ENCODE measurements at places on chromosomes 12 and 14.

DNA sequence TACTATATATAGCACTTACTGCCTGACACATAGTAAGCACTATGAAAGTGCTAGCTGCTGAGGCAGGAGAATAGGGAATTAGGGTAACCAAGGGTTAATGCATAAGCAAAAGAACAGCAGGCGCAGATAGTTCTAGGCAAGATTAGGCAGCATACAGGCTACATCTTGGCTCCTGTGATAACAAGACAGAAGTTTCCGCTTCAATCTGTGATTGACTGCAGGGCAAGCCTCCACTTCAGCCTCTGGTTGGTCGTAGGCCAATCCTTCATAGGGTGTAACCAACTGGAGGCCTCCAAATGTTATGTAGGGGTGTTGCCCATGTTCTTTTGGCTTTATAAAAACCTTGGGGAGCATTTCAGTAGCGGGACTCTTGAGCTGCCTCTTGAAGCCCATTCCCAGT is 46.9 kb downstream of the KLHL28 start:
- no peak for DNase-seq

GRCh38 chr14:69002069-69002468 is 23.0 kb upstream of the ACTN1 start:
- no peak for DNase-seq

DNA sequence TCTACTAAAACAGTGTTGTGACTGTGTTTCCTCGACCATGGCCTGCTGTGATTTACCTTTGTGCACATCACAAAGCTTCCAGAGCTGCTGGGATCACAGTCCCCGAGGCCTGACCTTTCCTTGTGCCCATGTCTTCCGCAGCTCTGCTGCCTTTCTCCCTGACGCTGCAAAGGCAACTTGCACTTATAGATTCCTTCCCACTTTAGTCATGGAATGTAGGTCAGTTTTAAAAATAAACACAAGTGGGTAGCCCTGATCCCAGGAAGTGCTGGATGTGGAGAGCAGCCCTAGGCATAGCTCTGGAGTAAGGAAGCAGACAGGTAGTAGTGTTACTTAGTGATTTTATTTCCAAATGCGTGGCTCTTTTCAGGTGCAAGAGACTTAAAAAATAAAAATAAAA is 825.7 kb downstream of the AACS start:
- DNase-seq, result no peak

DNA sequence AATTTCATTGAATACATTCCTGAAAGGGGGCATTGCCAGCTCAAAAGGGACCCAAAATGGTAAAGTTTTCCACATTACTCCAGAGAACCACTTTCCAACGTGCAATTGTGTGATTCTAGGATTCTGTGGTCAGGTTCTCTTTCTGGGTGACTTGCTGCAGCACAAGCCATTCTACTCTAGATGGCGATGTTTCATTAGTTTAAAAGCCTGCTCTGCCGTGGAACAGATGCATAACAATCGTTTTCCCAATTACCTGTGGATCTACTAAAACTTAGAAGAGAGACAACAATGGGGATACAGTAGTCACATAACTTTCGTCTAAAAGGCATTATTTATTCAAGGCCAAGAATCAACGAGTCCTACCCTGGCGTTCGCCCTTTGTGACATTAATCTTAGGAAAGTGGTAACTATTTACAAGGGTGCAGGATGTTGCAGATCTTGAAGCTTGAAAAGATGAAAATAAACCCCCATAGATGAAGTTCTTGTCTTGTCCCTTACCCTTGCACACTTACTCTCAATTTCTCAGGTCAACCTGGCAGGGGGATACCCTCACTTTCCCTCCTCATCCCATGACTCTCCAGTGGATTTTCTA is 400.9 kb downstream of the SNAPC1 start:
- peak; percentile 50 for DNase-seq

- peak; percentile 38 for DNase-seq
These were observed 36.7 kb upstream of the RESF1 start for GRCh38 chr12:31922341-31923062.

DNA sequence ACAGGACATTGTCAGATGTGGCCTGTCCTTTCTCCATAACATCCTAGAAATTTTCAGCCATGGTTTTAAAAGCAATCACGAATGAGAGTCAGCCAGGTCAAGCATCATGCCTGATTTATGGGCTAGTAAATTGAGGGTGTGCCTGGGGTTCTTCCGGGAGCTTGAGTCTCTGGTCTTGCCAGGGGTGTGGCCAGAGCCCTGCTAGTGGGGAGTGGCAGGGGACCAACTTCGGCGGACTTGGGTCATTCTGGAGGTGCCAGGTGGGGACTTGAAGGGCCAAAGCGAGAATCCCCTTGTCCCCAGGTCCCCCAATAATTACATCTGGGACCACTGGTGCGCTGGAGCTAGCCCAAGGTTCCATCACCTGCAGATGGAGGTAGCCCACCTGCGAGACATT is 5.7 kb downstream of the OTUB2 start:
- DNase-seq, result no peak

DNA sequence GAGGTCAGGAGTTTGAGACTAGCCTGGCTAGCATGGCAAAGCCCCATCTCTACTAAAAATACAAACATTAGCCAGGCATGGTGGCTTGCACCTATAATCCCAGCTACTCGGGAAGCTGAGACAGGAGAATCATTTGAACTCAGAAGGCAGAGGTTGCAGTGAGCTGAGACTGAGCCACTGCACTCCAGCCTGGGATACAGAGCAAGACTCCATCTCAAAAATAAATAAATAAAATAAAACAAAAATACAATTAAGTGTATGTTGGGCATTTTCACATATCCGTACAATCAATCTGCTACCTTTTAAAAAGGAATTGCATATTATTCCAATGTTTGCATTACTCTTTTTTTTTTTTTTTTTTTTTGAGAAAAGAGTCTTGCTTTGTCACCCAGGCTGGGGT is 47.7 kb upstream of the HECTD1 start:
- DNase-seq, result no peak

DNA sequence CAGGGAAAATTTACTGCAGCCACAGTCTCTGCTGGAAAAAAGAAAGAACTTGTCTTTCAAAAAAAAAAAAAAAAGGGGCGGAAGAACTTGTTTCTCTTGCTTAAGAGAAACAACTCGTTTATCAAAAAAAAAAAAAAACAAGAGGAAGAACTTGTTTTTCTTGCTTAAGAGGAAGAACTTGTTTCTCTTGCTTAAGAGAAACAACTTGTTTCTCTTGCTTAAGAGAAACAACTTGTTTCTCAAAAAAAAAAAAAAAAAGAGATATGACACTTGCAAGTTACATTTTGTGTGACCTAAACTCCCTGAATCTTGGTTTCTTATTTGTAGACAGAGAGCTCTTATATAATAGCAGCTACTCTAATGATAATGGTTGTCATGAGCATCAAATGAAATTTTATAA is 44.7 kb upstream of the USP15 start:
- peak; percentile 25 for DNase-seq

- no peak for DNase-seq
These were observed 35.9 kb downstream of the TRIM9 start for GRCh38 chr14:51059032-51059431.

- DNase-seq, result no peak
These were observed 35.3 kb downstream of the KLRK1 start for GRCh38 chr12:10354502-10354901.

GRCh38 chr12:7023114-7023513 is 4.8 kb upstream of the LPCAT3 start:
- no peak for DNase-seq

DNA sequence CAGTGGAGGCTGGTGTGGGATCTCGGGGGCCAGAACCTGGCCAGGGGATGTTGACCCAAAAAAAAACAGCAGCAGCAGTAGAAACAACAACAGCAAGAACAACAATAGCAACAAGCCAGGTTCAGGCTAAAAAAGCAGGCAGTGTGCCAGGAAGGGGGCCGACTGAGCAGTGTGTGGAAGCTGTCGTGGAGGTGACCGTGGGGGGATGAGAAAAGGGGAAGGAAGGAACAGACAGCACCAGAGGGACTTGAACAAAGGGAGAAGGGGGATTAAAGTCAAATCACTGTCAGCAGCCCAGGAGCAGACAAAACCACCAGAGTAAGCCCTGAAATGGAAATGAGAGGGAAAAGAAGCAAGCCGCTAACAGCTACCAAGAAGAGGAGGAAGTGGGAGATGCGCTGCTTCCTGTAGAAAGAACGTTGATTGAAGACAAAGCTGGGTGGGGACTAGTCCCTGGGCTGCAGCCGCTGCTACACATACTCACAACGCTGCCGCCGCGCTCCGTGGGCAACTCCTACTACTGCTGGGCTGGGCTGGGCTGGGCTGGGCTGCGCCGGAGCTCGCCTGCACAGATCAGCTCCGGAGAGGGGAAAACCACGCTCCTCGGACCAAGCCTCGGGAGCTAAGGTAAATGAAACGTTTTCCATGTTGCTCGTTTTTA is at the start of gene GNG2:
TSS of gene GNG2 (plus strand) at position 449 of the 661 bp plus-strand sequence. CDS start 90,067 bp downstream, outside the sequence.
- peak; percentile 96 for DNase-seq

DNA sequence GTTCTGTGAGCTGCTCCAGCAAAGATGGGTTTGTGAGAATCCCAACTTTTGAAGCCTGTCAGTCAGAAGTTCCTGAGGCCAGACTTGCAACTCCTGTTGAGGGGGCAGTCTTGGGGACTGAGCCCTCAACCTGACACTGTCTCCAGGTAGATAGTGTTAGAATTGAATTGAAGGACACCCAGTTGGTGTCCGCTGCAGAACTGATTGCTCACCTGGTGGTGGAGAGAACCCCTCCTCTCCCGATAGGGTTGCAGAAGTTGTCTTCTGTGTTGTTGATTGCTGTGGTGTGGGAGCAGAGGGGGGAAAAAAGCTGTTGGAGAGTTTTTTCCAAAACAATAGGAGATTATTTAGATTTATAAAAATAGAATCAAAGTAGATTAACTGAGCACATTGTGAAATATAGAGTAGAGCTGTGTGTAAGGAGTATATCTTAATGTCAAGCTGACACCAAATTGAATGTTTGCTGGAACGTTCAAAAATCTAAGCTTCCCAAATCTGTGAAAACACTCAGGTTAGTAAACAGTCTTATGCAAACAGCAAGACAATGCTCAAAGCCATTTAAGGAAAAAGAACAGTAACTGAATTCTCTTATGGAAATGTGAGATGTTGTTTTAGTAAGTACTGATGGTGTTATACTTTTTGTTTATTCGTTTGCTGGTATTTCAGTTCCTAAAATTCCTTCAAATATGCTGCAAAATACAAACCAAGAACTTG is 18.6 kb downstream of the HIF1A start:
- DNase-seq, result no peak

GRCh38 chr12:68675101-68675842 is 11.5 kb upstream of the NUP107 start:
- no peak for DNase-seq

DNA sequence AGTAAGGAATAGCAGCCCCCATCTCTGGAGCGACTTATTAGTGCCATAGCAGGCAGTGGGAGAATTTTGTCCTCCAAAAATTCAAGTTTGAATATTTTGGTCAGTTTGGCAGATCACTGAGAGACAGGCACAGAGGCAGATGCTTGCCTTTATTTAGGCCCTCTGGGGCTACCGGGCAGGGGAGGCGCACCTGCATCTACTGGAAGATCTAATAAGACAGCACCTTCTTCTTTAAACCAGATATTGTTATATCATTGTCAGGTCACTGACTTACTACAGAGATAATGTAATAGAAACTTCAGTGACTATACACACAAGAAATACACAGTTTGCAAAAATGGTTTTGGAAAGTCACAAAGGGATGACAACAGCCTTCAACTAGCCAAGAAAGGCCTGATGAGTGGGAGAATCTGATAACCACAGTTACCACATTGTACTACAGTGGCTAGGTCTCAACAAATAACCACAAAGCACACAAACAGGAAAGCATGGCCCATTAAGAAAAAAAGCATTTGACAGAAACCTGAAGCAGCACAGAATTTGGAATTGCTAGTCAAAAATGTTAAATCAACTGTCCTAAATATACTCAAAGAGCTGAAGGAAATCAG is 56.8 kb downstream of the CDK17 start:
- DNase-seq, result peak; percentile 76

DNA sequence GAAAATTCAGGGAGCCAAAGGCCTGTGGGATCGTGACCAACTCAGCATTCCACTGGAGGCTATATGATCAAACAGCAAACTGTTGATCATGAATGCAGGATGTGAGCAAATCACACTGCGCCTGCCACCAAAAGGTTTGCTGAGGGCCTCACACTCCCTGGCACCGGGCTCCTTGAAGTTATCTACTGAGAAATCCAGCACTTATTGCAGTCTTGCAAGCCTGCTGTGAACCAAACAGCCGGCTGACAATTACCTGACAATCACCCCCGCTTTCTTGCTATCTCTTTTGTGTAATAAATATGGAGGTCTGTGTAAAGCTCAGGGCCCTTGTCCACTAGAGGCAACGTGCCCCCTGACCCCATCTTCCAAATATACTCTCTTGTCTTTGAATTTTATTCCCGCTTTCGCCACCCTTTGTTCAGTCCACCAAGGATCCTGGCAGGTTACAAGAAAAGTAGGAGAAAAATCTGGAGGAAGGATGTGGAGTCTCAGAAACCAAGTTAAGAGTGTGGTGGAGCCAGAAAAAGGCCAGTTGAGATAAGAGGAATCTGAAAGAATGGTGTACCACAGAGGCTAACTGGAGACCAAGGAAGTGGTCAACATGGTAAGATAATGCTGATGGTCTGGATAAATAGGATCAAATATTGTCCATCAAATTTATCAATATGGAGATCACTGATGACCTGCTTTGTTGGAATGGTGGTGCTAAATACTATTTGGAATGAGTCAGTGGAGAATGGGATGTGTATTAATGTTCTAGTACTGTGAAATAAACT is 229.2 kb downstream of the ALX1 start:
- no peak for DNase-seq

DNA sequence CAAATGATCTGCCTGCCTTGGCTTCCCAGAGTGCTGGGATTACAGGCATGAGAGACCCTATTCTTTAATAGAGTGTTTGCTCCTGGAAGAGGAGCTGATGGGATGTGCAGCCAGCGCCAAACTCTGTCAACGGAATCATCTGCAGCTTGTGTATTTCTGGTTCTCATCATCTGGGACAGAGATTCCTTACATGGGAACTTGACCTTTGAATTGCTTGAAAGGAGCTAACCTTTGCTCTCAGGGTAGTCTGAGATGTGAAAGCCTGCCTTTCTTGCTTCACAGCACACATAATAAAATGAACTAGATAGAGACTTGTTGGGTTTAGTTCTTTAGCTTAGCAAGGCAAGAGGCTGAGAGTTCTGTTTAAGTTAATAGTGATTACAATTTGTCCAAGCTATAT is 120.0 kb downstream of the OTOGL start:
- DNase-seq, result no peak

DNA sequence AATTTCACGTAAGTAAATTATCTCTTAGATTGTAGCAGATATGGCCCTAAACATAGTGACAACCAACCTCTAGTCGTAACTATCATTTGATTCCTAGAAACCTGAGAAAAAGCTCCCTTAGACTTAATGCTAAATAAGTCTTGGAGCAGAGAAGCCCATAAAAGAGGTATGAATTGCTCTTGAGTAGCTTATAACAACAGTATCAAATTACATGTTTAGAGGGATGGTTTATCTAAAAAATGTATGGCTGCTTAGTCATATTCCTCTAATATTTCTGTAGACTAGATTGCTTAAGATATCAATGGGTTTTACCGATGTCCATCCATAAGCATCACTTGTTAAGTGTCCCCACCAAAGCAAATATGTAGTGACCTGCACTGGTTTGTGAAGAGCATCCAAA is 259.7 kb downstream of the NELL2 start:
- DNase-seq, result no peak

Measured in KBM-7 (cell line).